NCI-H446 treated with DMSO at 0.1 percent for 48 hours (cell line): ENCODE measurements at places on chromosomes 5 and 9.
A peak's percentile ranks its signal among the peaks of the same experiment; 100 is the strongest.

GRCh38 chr9:137168573-137168903 is 1.3 kb downstream of the LRRC26 start:
- DNase-seq, result no peak

GRCh38 chr5:9774472-9775079 is 144.4 kb upstream of the TAS2R1 start:
- DNase-seq, result no peak

DNA sequence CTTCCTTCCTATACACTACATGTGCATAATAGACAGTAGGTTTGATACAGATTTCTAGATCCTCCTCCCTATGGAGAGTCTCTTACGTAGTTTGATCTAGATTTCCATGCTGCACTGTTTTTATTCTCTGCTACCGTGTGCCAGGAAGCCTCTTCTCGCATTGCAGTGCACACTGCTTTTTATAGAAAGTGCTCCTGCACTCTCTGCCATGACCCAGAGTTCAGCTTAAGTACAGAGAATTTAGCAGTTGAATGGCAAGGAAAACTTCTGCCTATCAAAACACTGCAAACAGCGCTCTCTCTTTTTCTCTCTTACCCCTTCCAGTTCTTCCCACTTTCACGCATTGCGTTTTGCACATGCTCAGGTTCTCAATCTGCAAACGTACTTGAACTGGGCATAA is 187.4 kb downstream of the ARHGAP26 start:
- no peak for DNase-seq

- no peak for DNase-seq
These were observed 268.9 kb downstream of the ENC1 start for GRCh38 chr5:74371621-74372020.

- no peak for DNase-seq
These were observed 23.5 kb downstream of the HNRNPH1 start for GRCh38 chr5:179599973-179600372.

DNA sequence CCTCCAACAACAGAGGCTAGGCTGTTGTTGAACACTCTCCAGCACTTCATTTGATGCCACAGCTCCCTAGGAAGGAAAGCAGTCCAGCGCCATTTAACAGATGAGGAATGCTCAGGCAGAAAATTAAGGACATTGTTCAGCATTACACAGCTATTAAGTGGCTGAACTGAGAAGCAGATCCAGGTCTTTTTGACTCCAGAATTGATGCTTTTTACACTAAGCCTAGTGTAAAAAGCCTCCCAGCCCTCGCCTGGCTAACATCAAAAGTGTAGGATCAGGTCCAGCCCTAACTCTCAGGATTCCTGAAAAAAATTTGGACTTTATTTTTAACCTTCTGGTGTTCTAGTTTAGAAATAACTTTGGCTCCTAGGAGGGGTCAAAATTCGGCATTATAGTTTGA is 106.4 kb upstream of the SMC5 start:
- DNase-seq, result no peak

DNA sequence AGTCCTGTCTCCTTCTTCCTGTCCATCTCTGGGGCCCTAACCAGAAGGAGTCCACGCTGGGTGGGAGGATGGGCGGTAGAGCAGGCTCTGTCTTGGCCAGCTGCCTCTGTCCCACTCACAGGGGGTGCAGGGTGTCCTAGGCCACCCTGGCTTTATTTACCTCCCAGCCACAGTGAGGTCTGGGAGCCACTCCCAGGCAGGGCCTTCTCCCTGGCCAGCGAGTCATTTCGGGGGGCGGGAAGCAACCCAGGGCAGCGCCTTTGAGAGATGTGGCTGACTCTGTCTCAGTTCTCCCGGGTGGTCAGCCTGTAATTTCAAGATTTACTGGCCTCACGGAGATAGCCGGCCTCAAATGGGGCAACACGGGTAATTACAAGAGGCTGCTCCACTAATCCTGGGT is 67.4 kb upstream of the PTCH1 start:
- DNase-seq, result no peak

DNA sequence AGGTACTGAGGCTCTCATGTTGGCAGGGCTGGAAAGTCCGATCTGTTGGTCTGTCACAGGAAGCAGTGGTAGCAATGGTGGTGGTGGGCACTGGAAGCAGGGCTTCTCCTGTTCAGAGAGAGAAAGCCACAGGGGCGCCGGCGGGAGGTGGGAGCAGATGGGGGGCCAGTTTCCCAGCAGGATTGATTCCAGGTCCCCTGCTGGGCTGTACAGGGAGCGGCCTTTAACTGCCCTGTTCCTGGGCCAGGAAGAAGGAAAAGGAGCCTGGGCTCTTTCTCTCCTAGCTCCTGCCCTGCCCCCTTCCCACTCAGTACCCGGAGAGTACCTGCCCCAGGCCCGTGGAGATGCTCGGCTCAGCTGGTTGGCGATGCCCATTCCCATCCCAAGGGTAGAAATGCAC is 2.6 kb upstream of the DAB2IP start:
- DNase-seq, result no peak

- DNase-seq, result no peak
These were observed 89.4 kb downstream of the MACROH2A1 start for GRCh38 chr5:135309391-135310327.

DNA sequence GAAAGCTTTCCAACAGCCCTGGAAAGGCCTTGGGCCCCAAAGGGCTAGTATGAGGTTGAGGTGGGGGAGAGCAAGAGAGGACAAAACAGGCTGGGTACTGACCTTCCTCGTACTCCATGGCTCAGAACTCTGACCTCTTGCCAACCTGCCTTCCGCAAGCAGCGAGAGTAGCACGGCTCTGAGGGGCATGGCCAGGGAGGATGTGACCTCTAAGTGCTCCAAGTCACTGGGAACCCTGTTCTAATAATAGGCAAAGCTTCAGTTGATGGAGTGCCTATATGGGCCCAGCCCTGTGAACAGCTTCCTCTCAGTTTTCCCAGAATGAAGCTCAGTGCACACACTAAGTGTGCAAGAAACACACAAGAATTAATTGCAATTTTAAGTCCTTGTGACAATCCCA is 127.6 kb upstream of the GABRP start:
- DNase-seq, result no peak

GRCh38 chr9:97577051-97577450 is 56.1 kb downstream of the TSTD2 start:
- DNase-seq, result no peak

- DNase-seq, result peak; percentile 85
These were observed 12.0 kb downstream of the ADRA1B start for GRCh38 chr5:159928122-159928909.

GRCh38 chr9:128225770-128226411 is 22.7 kb downstream of the DNM1 start:
- no peak for DNase-seq

DNA sequence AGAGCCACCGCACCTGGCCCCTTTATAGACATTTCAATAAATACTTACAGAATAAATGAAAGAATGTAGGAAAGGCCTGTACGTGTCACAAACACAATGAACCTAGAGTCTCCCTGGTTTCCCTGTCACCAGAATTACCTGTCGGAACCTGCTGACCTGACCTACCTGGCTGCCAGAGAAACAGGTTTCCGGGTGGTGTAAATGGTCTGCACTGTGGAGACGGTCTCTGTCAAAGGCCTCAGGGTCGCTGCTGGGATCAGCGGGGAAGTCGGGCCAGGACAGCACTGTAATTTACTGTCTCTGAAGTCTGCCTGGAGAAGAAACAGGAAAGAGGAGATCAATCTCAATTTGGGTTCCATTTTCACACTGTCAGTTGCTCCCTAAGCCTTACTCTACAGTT is 9.3 kb upstream of the FRRS1L start:
- no peak for DNase-seq

GRCh38 chr9:117435630-117436261 is 20.9 kb upstream of the ASTN2 start:
- no peak for DNase-seq
